ENCODE measurements at places on chromosomes 1 and 21.
A peak's percentile ranks its signal among the peaks of the same experiment; 100 is the strongest.

GRCh38 chr21:24870633-24871032 is 736.6 kb downstream of the MRPL39 start:
- no peak for DNase-seq

GRCh38 chr21:33199516-33200217 is 30.1 kb upstream of the IFNAR2 start:
- DNase-seq, result peak; percentile 63

GRCh38 chr1:85708829-85709227 is 595 bp upstream of the ZNHIT6 start:
- no peak for DNase-seq

DNA sequence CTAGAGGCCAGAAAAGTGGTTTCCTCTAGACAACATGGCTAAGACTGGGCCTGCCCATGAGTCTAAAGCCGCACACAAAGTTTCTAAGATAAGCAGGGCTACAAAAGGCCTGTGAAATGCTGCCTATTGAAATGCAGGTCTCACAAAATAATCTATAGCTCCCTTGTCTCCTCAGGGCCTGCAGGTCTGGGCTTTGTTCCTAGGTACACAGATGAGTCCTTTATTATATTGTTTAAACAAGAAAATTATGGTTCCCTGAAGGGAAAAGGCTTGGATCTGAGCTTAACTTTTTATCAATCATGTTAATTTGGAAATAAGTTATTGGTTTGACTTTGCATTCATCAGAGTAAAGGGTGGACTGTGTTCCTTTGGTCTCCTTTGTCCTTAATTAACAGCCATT is 413.4 kb upstream of the BEND5 start:
- no peak for DNase-seq

DNA sequence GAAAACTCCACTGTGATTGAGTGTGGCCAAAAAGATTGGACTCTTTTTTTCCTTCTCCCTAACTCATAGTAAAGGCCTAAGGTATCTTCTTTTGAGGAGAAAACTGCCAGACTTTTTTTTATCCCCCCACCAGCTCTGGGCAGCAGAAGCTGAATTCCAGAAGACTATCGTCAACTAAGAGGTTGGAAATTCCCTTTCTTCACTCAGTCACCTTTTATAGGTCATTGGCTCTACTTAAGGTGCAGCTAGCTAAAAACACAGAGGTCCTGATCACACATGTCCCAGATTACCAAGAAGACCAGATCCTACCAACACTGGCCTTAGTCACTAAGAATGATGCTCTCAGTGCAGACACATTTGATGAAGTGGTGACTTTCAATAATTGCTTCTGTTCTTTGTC is 1441.2 kb downstream of the PLA2G4A start:
- no peak for DNase-seq

GRCh38 chr1:6345009-6345408 is 48.6 kb downstream of the ACOT7 start:
- peak; percentile 57 for DNase-seq

DNA sequence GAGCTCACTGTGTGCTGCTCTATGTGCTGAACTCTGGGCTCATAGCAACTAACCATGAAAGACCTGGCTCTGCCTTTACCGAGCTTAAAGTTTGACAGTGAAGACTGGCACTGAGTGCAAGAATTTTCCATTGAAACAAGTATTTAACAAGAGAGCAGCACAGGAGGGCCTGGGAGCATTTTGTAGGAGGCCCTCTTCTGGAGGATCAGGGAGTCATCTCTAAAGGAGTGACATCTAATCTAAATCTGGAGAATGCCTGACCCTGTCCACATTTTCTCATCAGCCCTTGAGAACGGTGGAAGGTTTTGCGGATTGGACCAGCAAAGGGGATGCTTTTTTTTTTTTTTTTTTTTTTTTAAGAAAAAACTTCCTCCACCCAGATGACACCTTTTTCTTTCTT is 150.8 kb downstream of the ROR1 start:
- no peak for DNase-seq

DNA sequence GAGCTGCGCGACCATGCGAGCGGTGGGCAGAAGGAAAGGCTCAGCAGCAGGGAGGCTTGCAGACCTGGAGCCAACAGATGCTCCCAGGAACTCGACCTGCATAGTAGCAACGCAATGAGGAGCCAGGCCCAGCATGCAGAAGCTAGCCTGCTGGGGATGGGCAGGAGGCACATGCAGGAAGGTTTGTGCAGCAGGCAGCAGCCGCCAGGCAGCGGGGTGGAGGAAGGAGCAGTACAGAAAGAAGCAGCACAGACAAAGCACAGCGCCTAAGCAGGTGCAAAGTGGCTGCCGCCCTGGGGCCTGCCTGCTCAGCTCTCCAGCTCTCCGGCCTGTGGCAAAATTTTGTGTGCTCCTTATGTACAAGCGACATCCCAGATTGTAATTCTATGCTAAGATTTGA is 213.5 kb upstream of the MAP1LC3C start:
- DNase-seq, result no peak

GRCh38 chr1:183293241-183293640 is 107.2 kb downstream of the LAMC2 start:
- no peak for DNase-seq

GRCh38 chr1:59814901-59815825 is at the start of gene HOOK1:
Gene HOOK1, plus strand, starts transcription at chr1:59814949. Its CDS starts 169 bp downstream, at chr1:59815118.
- peak; percentile 39 for DNase-seq

All from NCI-H510A (cell line).